Hematopoietic multipotent progenitor cell treated with erythropoietin and hydrocortisone succinate and interleukin-3 and kit ligand, for 15 days (in vitro differentiated cells): ENCODE measurements at places on chromosomes 4 and X.

GRCh38 chr4:16161851-16162408 lies 64.3 kb downstream of the TAPT1 start:
- no peak for DNase-seq

- no peak for DNase-seq
Measured at GRCh38 chrX:153628665-153629064, 18.3 kb upstream of the DUSP9 start.

GRCh38 chrX:16185725-16186136 lies 18.4 kb downstream of the MAGEB17 start:
- no peak for DNase-seq

GRCh38 chrX:1554469-1555210 lies 17.7 kb upstream of the P2RY8 start:
- no peak for DNase-seq

GRCh38 chrX:136747003-136747986 lies 33.4 kb downstream of the ARHGEF6 start:
- DNase-seq: no peak

DNA sequence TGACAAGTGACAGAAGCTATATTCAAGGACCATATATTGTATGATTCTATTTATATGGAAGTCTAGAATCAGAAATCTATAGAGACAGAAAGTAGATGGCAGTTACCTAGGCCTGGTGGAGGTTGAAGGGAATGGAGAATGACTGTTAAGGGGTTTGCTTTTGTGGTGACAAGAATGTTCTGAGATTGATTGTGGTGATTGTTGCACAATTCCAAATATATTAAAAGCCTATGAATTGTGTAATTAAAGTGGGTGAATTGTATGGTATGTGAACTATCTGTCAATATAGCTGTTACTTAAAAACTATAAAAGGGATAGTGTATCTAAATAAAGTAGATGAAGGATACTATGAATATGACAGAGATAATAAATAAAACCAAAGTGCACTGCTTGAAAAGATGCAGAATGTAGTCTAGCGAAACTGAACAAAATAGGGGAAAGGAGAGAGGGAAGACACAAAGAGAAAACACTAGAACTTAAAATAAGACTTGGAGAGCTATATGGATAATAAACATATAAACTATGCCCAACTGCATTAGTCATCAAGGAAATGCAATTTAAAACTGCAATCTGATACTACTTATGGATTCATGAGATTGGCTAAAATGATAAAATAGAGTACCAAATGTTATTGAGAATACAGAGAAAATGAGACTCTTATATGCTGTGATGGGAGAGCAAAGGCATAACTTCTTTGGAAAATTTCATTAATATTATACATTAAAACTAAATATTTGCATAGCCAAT lies 82.1 kb upstream of the BANK1 start:
- no peak for DNase-seq

DNA sequence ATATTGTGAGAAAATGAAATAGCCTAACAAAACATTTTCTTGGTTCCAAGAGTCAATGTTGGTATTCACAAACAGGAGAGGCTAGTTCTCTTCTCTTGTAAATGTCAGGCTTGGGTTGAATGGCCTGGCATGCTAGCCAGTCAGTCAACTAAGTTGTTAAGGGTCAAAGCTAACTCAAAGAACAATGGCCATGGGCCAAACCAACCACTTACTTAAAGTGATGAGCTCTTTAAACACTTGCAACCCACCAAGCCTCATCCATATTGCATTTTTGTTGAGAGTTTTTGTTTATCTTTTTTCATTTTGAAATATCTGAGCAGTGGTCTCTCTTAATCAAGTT lies 394.5 kb downstream of the RAB28 start:
- no peak for DNase-seq

DNA sequence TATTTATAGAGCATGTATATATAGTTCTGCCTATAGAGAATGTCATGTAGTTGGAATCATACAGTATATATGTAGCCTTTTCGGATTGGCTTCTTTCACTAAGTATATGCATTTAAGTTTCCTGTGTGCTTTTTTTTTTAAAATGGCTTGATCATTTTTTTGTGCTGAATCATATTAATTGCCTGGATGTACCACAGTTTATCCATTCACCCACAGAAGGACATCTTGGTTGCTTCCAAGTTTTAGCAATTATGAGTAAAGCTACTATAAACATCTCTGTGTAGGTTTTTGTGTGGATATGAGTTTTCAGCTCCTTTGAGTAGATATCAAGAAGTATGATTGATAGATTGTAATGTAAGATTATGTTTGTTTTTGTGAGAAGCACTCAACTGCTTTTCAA lies 23.8 kb downstream of the PTTG2 start:
- DNase-seq: no peak

GRCh38 chrX:124117325-124117724 lies 155.8 kb downstream of the STAG2 start:
- no peak for DNase-seq
